ENCODE measurements at places on chromosomes 2 and 18. TPM values are rescaled to one million over a fixed set of nuclear protein-coding genes. Genes with fewer than 3 reads are reported as not detected.

Gene TUBA3E
- total RNA-seq = not detected

- DNase-seq = no peak
Measured at GRCh38 chr18:13550418-13551304, 175.7 kb downstream of the FAM210A start.

DNA sequence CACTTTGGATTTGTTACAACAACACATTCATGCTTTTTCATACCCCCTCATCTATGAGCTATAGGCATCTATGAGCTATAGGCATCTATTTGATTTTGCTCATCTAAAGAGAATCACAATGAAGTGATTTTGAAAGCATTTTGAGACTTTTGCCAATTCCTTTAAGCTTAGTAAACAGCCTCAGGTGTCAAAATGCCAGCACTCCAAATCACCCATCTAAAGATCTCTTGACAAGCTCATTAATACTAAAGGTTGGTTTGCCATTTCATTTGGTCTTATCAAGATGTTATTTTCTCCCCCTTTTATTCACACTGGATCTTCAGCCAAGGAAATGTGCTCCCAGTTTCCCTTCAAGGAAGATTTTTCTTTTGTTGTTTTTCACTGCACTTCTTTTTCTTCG lies 110.7 kb upstream of the TLK1 start:
- no peak for DNase-seq

GRCh38 chr2:210128961-210129360 lies 42.2 kb downstream of the KANSL1L start:
- DNase-seq = no peak

DNA sequence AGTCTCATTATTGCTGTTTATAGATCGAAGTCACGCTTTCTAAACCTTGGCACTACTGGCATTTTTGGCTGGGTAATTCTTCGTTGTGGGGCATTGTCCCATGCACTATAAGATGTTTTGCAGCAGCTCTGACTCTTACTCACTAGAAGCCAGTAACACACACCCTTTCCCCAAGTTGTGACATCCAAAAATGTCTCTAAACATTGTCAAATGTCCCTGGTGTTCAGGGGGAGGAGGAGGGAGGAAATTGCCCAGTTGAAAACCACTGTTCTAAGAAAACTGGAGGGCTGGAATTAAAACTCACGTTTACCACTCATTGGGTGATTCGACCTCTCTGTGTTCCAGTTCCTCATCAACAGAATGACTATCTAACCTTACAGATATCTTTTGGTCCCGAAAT lies 115.7 kb upstream of the KLF7 start:
- no peak for DNase-seq

DNA sequence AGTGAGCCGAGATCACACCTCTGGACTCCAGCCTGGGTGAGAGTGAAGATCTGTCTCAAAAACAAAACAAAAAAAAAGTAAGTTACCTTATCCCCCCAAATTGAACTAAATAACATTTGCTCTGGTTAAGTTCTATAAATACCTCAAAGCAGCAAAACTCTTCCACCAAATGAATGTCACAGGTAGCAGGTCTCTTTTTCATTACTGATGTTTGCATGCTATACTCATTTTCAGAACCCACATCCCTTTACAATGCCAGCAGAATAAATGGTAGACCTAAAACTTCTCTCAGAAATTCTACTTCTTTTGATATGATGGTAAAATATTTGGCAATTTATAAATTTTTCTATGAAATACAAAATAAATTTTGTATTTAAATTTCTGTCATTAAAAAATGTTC lies 22.3 kb downstream of the INO80D start:
- no peak for DNase-seq

DNA sequence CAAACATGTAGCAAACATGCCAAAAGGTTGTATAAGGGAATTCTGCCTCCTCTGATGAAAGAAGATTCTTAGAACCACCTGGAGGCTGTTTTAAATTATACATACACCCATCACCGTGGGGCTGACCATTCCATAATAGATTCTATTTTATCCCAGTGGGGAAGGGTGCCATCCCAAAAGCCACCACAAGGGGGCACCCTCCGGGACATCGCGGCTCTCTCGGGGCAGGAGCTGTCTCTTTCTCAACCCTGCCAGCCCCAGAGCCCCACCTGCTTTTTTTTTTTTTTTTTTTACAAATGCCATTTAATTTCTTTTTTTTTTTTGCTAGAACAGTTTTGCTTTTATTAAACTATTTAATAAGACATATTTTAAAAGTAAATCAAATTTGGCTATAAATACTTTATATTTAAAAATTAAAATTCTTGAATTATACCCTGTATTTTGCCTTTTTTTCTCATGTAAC lies 8.6 kb upstream of the MTCL1 start:
- DNase-seq = no peak

Gene SMARCAL1
- 11.4 TPM for total RNA-seq

- no peak for DNase-seq
Measured at GRCh38 chr2:29219374-29219773, 104.2 kb downstream of the CLIP4 start.

GRCh38 chr2:24047703-24048033 lies 477 bp upstream of the WDCP start:
- no peak for DNase-seq

DNA sequence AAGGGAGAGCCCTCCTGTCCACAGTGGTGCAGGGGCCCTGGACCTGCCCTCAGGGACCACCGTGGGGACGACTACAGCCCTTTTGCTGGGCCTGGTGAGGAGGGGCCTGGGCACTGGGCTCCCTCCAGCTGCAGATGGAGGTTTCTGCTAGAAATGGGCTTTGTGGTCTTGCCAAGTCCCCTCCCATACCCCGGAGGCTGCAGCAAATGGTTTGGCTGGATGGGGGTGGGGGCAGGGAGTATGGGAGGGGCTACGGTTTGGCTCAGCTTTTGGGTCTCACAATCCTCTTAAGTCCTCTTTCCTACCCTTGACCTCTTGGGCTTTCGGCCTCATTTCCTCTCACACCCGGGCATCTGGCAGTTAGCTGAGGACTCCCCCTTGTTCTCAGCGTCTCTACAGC lies 21.7 kb downstream of the TET3 start:
- no peak for DNase-seq

GRCh38 chr2:148877403-148877740 lies 2.3 kb downstream of the KIF5C start:
- no peak for DNase-seq

Gene ERMN
- total RNA-seq = 0.47 TPM

Gene ASB18
- total RNA-seq = 0.78 TPM

Gene IL1RL2
- total RNA-seq = 0.47 TPM

- no peak for DNase-seq
Measured at GRCh38 chr2:68997401-68997800, 15.6 kb upstream of the ANTXR1 start.

Gene TSPYL6
- total RNA-seq = 0.31 TPM

Gene CIB4
- not detected for total RNA-seq

Gene SPDYA
- total RNA-seq = 1.4 TPM

DNA sequence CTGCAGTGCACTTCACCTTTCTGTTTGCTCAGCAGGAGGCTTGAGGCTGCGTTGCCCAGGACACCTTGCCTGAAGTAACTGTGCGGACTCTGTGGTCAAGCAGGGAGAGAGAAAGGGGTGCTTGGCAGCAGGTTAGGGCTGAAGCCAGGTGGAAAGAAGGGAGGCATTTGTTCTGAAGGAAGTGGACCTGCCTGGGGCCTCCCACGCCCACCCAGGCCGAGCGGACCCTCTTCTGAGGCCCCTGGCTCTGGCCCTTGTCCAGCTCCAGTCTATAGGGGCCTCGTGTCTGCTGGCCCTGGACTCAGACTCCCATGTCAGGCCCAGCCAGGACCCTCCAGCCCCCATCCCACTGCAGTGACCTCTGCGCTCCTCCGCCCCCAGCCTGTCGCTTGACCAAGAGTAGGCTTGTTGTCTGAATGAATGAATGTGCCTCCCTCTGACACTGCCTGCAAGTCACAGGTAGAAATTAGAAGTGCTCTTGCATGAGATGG lies 2.5 kb downstream of the SNED1 start:
- no peak for DNase-seq

Gene LOXL3
- total RNA-seq = 16.1 TPM

Data from occipital lobe (tissue), 3 donors.